ENCODE measurements at places on chromosomes 7 and 10.

DNA sequence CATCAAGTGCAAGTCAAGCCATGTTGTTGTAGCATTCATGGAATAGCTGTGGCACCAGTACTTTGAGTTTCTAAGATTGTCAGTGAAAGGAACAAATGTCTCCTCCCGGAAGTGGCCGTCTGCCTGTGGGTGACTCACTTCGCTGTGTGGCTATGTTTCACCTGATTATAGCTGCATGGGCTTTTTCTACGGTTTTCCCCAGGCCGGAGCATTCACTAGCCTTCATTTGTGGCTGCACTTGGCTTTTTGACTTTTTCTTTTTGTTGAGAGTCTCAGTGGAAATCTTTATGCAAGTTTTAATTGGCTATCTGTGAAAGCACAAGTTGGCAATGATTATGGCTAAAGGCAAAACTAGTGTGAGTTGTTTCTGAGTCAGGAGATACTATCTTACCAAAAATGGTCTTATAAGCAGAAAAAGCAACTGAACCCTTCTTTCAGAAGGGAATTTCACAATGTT is 35.0 kb downstream of the SRI start:
- peak; percentile 59 for DNase-seq

DNA sequence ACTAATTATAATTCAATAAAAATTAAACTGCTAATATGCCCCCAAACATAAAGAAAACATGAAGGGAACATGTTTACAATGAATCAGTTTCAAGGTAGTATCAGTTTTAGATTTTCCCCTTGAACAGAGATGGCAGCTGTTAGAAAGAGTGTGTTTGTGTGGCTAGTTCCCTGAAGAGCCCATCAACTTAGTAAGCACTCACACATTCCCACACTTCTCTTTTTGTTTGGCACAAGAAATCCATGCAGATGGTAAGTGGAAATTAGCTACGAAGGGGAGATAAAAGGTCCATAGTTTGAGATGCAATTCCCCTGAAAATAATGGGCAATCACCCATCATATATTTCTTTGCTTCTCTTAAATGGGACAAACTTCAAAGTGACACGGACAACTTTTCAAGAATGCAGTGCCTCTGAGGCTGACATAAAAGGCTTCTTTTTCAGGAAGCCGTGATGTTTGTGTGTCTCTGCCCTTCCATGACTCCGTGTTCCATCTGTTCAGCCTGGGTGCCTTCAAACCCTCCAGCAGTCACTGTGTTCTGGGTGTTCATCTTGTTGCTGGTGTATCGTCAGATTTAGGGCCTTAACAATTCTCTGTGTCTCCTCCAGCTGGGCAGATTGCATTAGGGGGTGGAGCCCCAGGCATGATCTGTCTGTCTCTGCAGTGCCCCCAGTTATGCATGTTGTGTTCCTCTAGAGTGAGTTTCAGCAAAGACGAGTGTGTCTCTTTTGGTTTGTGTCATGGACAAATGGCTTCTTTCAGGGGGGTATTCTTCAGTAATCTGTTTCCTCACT is 259.5 kb upstream of the NPY start:
- peak; percentile 23 for DNase-seq

DNA sequence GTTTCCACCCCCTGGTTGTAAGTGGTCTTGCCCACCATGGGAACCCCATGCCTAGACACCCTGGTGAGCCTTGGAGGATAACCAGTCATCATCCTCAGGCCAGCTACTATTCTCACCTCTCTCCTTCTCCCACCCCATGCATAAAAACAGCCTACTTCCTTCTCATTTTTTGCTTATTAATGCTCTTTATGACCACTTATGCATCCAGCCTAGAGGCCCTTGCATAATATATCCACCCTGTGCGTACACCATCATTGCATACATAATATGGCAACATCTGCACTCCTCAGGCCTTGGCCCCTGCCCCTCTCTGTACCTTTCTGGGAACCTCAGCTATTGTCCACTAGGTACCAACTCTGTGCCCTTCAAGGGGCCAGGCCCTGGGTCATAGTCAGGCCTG is 91.0 kb downstream of the CDH23 start:
- no peak for DNase-seq

GRCh38 chr7:90660100-90660499 is 64.0 kb downstream of the CDK14 start:
- DNase-seq, result no peak

GRCh38 chr10:43250615-43251418 is 16.0 kb downstream of the RASGEF1A start:
- DNase-seq, result no peak

DNA sequence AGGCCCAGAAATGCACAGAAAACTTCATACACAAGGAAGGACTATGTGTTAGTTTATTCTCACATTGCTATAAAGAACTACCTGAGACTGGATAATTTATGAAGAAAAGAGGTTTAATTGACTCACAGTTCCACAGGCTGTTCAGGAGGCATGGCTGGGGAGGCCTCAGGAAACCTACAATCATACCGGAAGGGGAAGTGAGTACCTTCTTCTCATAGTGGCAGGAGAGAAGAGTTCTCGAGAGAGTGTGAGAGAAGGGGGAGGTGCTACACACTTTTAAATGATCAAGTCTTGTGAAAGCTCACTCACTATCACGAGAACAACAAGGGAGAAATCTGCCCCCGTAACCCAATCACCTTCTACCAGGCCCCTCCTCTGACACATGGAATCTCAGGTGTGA is 16.8 kb upstream of the RAMP3 start:
- no peak for DNase-seq

DNA sequence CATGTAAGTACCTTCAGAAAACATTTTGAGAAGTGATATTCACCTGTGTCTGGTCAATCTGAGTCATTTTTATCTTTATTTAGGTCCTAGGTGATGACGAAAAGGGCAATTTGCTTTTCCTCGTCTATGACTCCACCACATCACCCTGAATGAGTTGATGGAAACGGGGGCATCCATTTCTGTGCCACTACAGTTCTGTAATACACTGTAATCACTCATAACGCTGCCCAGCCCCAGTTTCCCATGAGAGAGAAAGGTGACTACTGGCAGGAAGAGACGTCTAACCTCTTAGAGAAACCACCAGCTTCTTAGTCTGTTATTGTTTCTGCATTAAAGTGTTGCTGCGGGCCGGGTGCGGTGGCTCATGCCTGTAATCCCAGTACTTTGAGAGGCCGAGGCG is 205.3 kb upstream of the MKLN1 start:
- DNase-seq, result no peak

DNA sequence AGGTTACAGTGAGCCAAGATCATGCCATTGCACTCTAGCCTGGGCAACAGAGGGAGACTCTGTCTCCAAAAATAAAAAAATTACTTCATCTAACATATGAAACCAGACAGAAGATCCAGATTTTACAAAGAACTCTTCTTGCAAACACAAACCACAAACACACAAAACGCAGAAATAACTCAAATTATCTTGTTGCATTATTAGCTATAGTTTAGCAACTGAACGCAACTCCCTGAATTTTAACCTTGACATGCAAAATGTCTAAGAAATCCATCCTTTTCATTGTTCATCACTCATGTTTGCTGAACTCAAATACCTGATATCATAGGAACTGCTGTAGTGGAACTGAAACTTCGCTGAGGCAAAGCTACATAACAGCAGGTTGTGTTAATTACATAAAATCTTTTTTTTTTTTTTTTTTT is 64.1 kb downstream of the MICU1 start:
- DNase-seq, result no peak

DNA sequence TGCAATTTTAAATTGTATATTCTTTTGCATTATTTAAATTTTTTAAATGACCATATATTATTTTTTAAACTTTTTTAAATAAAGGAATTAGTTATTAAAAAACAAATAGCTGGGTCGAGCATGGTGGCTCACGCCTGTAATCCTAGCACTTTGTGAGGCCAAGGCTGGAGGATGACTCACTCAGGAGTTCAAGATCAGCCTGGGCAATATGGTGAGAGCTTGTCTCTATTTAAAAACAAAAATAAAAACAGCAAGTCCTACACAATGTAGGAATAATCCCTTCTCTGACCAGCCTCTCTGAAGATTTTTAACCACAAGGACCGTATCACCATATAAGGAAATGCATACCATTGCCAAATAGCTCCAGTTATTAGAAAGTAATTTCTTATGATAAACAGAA is 19.6 kb downstream of the NOC3L start:
- peak; percentile 7 for DNase-seq

- DNase-seq, result no peak
Measured at GRCh38 chr10:112343056-112343806, 30.7 kb upstream of the ACSL5 start.
